ENCODE measurements at places on chromosomes 7 and 10.

GRCh38 chr10:43355749-43356371, 15.6 kb upstream of the FXYD4 start:
- DNase-seq, result peak; percentile 94

DNA sequence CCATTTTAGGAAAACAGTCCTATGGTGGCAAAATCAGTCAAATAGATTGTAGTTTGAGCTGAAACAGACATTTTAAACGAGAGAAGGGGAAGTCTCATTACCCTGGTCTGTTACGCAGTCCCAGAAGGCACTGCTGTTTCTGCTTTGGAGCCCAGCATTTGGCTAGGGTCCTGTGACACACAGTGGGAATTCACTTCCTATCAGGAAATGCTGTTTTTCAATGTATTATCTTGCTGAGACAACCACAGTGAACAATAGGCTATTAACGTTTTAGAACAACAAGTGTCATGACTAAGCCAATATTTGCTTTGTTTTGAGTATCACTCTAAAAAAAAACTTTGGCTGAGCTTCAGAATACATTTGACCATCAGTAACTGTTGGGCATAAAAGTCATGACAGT, 74.1 kb downstream of the ADD3 start:
- DNase-seq, result no peak

DNA sequence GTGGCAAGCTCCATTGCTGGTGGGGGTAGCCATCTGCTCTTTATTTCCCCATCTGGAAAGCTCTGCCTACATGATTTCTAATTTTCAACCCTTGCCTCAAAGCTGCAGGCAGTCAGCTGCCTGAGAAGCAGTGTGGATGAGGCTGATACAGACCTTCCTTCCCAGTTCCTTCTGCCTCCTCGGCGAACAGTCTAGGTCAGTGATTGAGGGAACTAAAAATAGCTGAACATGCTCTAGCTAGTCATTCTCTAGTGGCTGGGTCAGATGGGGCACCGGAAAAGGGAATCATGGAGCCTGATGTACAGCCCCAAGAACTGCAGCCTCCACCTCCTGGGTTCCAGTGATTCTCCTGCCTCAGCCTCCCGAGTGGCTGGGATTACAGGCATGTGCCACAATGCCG, 48.7 kb downstream of the NAMPT start:
- DNase-seq, result no peak

DNA sequence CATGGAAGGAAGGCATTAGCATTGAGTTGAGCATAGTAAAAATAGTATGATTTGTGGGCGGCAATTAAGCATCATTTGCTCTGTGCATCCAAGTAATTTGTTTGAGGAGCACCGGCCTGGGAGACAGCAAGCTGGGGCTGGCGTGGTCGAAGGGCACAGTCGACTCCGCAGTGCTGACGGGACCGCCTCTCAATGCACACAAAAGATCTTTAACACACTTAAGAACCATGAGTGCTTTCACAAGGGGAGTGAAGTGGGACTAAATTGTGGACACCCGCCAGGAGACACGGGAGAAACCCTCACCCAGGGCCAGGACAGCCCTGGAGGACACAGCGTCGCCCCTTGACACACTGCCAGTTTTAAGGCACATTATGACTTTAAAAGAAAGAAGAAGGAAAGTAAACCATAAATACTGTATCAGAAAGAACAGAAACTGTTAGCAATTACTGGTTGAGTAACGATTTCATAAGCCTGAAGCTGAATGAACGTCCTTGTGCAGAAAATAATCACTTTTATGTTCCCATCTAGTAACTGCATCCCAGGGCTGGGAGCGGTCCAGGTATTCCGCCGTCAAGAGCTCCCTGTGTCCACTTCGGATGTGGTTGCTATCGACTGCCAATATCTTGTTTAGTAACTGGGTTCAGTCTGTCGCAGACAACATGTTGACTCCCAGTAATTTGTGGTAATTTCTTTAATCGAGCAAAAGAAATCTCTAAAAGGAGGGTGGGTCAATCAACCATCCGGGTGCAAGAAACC, 102.1 kb downstream of the EBF3 start:
- DNase-seq, result no peak

GRCh38 chr7:104196161-104196560, 11.7 kb downstream of the ORC5 start:
- DNase-seq, result no peak

- DNase-seq, result peak; percentile 8
These were observed 47.7 kb upstream of the ZNF92 start for GRCh38 chr7:65325793-65326432.

DNA sequence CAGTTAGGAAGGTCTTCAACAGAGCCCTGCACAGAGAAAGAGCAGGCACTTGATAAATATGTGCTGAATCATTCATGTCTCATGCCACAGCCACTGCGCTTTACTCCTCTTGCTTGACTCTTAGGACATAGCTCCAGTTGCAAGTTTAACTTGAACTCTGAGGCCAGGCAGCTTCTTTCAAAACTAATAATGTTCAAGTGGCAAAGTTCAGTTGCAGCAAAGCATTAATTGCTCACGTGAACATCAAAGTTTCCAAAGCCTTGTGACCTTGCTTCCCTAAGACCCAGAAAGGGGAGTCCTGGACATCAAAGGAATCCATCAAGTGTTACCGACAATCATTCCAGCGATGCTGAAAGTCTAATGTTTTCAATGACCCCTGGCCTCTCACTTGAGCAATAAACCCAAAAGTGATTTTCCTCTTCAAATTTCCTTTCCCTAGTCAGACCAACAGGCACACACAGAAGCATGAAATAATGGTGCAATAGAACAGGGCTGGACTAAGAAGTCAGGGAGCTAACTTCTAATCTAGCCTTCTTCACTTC, 21.8 kb upstream of the TECTB start:
- peak; percentile 80 for DNase-seq

DNA sequence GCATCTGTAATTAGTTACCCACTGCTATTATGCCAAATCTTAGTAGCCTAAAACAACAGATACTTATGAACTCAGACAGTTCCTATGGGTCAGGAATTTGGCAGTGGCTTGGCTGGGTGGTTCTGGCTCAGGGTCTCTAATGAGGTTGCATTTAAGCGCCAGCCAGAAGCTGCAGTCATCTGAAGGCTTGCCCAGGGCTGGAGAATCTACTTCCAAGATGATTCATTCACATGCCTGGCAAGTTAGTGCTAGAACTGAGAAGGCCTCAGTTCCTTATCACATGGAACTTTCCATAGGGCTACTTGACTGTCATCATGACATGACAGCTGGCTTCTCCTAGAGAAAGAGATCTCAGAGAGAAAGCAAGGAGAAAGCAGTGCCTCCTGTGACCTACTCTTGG, 121.3 kb downstream of the AVL9 start:
- no peak for DNase-seq

DNA sequence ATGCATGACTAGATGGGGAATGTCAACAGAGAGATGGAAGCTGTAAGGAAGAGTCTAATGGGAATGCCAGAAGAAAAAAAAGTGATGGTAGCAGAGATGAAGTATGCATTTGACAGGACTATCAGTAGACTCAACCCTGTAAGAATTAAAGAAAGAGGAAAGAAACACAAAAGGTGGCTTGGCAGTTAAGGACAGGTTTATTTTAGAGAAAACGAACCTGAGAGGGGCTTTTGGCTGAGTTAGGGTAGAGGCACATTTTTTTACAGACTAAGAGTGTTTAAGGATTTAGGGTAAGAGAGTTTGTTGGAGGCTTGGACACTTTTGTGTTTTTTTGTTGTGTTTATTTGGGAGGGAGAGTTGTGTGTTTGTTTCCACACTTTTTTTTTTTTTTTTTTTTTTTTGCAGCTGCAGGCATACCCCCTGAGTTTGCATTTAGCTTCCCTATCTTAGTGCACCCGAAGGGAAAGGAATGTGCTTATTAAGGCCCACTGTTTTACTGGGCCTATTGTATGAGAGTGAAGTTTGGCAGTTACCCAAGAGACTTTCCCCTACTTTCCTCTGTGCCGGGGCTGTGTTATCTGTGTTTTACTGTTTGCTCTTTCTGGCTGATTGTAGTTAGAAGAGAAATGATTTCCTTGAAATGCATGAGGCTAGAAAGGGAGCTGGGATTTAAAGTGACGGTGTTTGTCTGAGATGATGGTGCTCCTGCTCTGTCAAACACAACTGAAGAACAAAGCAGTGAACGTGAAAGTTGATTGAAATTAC, 32.0 kb downstream of the NPVF start:
- DNase-seq, result peak; percentile 90

GRCh38 chr7:104231054-104232046, 23.5 kb upstream of the ORC5 start:
- peak; percentile 58 for DNase-seq

DNA sequence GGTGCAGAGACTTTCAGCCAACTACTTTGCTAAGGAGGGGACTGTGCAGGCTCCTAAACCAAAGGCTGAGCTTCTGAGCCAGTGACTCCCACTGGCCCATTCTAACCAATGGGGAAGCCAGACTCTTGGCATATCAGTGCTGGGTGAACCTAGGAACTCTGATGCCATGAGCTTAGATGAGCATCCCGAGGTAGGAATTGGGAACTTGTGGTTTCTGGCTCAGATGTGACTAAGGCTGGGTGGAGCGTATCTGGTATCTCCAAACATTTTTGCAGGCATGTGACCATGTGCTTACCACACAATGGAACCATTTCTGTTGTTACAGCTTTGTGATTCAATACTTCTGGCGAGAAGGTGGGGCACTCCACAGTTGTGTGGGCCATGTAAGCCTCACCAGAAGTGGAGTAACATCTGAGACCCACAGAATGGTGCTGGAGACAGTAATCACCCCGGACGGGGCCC, 2.5 kb upstream of the AVPI1 start:
- DNase-seq, result no peak

GRCh38 chr7:83996879-83997278, 197.7 kb downstream of the SEMA3A start:
- DNase-seq, result no peak

DNA sequence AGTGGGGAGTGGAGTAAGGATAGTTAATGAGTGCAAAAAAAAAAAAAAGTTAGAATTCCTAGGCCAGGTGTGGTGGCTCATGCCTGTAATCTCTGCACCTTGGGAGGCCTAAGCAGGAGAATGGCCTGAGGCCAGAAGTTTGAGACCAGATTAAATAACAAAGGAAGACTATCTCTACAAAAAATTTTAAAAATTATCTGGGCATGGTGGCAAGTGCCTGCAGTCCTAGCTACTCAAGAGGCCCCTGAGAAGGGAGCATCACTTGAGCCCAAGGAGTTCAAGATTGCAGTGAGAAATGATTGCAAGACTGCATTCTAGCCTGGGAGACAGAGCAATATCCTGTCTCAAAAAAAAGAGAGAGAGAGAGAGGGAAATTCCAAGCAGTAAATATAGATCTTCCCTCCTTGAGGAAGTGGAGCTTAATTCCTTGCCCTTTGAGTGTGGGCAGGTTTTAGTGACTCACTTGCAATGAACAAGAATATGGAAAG, 19.5 kb upstream of the CSTF2T start:
- DNase-seq, result peak; percentile 44

DNA sequence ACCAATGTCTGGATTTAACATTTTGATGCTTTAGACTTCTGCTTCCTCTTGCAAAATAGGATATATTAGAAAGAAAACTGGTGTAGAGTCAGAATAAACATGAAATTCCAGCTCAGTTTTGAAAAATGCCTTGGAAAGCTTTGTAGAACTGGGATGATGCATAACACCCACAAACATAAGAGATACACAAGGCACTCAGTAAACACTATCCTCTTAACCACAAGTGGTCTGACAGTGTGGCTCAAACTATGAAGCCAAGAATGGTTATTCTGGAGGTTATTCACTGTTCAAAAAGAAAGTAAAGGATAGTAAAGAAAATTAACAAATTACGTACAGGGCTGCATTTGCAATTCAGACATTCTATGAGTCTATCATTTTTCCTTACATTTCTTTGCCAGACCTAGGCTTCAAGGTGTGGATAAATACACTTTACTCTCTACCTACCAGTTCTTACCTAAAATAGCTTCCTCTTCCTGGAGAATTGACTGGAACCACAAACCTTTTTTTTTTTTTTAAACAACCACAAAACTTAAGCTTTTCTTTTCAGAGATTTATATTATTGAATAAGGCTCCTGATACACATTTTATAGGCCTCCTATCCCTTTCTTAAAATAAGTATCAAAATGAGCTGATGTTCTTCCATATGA, 9.0 kb upstream of the RSBN1L start:
- no peak for DNase-seq

GRCh38 chr10:80472234-80473095, 18.4 kb downstream of the TSPAN14 start:
- DNase-seq, result no peak

- DNase-seq, result no peak
These were observed 515 bp downstream of the FAM149B1 start for GRCh38 chr10:73168465-73168803.

- DNase-seq, result no peak
These were observed 29.0 kb downstream of the DHTKD1 start for GRCh38 chr10:12097791-12098190.

DNA sequence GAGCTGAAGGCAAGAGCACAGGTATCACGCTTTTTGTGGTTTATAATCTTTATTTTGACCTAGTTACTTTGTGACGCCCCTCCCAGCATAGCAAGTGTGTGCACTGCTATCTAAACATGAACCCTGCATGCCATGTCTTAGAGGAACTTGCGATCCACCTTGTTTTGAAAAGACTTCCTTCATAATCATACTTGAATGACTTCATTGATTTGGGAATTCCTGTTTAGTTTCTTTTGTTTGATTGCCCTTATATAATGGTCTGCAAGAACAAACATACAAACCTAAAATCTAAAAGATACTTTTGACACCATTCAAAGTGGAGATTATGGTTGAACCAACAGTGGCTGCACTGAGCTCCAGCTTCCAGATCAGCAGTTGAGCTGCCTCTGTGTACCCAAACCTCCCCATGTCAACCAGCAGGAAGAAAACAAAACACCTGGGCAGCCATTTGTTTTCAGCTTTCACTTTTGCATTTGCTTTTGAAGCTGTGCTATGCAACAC, 132.6 kb downstream of the CELF2 start:
- DNase-seq, result no peak

- no peak for DNase-seq
These were observed 162.4 kb downstream of the ARID5B start for GRCh38 chr10:62063795-62064472.

- DNase-seq, result no peak
These were observed 464.0 kb downstream of the INHBA start for GRCh38 chr7:41238851-41239331.

- no peak for DNase-seq
These were observed 81.5 kb downstream of the DNAH11 start for GRCh38 chr7:21624320-21624719.

- no peak for DNase-seq
These were observed 59.9 kb upstream of the ECHDC3 start for GRCh38 chr10:11682267-11682683.
